Large intestine (tissue), 12 donors: ENCODE measurements at places on chromosomes 7 and 10. TPM values are rescaled to one million over a fixed set of nuclear protein-coding genes. Genes with fewer than 3 reads are reported as not detected.
A peak's percentile ranks its signal among the peaks of the same experiment; 100 is the strongest.

- DNase-seq: no peak
These were observed 10.4 kb downstream of the STMP1 start for GRCh38 chr7:135672560-135673359.

DNA sequence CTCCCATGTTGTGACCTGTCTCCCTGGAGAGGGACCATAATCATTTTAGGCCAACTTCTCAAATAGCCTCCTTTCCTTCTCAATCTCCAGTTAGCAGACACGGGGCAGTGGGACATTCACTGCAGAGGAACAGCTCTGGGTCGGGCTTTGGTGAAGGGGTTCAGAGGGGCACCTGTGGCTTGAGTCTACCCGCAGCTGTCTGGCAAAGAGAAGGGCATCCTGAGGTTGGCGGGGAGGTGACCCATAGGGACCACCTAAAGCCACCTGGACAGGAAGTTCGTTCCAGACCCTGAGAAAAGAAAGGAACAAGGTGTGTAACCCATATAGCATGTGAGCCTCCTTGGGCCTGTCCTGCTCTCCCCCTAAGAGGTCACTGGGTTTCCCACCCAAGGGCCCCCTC is 155.0 kb downstream of the OAT start:
- no peak for DNase-seq

- no peak for DNase-seq
These were observed 29.0 kb upstream of the IL6 start for GRCh38 chr7:22697876-22698606.

GRCh38 chr7:106015381-106016218 is 52.5 kb downstream of the CDHR3 start:
- DNase-seq: peak; percentile 24

- DNase-seq: no peak
These were observed 9.0 kb downstream of the LSM5 start for GRCh38 chr7:32481176-32481575.

DNA sequence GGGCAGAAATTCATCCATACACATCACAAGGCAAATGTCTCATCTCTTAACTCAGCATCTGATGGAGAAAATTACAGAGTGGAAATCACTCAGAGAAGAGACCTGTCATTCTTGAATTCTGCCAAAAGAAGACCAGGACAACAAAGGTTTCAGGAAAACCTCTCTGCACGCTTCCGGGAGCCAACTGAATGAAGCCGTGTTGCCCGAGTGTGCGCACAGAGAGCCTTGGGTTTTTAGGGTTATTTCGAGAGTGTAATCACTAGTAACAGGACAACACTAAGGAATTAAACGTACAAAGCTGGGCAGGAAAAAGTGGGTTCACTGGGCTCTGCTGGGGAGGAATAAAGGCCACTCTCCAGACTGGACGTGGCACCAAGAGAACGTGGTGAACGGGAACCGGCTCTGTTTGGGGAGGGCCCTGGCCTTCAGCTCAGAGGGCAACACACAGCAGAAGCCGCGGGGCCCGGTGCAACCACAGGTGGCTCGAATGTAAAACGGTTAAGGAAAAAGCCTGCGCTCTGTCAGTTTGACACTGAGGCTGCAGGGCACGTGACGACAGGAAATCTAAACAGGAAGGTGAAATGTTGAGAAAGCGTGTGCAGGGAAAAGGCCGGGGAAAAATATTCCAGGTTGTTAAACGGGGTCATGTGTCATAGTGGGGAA is 331.5 kb downstream of the DNAJB6 start:
- no peak for DNase-seq

- DNase-seq: no peak
These were observed 92.9 kb upstream of the SH2B2 start for GRCh38 chr7:102193806-102194205.

DNA sequence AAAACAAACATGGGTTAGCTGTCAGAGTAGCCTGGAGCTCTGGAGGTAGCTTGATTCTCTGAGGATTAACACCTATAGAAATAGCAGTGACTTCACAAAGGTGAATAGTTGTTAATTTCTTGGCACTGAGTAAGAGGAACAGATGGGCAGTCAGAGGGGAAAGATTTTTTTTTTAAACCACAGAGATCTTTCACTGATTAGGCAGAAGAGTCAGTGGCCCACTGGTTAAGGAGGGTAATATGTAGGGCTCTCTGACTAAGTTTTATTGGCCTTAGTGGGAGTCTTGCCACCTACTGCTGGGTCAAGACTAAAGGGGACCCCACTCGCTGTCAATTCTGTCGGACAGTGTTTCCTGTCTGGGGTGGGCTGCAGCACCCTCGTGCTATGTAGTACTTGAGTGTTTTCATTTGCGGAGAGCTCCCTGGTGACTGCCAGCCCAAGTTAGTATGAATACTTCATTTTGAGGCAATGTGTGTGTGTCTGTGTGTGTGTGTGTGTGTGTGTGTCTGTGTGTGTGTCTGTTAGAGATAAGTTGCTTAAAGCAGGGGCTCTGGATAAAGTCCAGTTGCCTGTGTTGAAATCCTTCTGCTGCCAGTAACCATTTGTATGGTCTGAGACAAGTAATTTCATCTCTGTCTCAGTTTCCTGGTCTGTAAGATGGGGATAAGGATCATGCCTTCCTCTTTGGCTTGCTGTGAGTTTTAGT is 145.2 kb downstream of the ARID5B start:
- peak; percentile 90 for DNase-seq

DNA sequence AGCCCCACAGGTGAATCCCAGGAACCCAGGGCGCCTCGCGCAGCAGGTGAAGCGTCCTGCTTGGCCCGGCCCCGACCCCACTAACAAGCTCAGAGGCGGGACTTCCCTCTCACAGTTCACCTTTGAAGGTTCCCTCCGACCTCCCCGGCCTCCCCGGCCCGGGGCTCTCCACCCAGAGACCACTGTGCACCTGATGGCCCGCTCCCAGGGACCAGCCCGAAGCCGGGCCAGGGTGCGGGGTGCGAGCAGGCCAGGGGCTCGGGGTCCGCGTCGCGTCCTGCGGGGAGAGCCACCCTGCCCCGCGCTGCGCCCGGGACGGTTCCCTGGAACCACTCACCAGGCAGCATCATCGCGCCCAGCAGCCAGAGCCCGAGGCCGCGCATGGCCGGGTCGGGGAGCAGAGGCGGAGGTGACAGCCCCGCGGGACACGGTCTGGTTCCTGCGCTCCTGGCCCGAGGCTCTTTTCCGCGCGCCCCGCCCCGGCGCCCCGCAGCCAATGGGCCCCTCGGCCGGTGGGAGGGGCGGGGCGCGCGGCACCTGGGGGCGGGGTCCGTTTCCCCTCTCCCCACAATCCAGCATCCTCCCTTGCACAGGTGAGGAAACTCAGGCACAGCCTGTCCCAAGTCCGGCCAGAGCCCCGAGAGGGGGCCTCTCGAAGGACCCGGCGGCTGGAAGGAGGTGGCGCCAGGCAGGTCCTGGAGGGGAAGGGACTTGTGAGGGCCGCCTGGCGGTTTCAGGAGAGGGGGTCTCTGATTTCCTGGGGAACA is at the start of gene ADAM8:
Gene ADAM8 (minus strand): TSS at position 434 of the 767 bp plus-strand sequence. CDS start 51 bp downstream, at position 383.
- DNase-seq: peak; percentile 36

DNA sequence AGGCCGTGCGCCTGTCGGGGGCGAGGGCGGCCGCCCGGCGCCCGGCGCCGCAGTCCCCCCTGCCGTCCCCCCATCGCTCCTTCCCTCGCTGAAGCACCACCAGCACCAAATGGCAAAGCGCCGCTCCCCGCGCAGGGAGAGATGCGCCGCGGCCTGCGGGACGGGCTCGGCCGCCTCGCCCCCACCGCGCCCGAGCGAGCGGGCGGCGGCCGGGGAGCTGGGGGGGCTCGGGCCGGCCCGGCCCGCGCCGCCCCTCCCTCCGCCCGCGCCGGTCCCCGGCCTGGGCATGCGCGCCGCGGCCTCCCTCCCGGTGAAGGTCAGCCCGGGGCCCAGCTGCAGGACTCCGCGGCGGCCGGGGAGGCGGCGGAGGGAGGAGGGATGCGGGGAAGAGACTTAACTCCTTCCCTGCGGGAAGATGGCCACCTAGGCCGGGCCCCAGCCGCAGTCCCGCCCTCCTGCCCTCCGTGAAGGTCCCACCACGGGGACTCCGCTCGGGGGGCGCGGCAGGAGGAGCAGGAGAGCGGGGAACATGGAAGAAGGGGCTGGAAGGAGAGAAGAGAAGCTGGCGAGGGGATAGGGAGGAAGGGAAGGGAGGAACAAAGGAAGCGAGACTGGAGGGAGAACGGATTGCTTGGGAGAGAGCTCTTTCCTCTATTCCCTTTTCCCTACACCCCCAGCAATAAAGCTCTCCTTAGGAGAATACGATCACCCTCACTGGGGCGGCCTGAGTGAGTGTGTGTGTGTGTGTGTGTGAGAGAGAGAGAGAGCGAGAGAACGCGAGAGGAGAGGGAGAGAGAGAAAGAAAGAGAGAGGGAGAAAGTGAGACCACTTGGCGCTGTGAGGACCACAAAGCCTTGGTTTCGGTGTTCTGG is 3.4 kb upstream of the SMARCD3 start:
- DNase-seq: peak; percentile 56

DNA sequence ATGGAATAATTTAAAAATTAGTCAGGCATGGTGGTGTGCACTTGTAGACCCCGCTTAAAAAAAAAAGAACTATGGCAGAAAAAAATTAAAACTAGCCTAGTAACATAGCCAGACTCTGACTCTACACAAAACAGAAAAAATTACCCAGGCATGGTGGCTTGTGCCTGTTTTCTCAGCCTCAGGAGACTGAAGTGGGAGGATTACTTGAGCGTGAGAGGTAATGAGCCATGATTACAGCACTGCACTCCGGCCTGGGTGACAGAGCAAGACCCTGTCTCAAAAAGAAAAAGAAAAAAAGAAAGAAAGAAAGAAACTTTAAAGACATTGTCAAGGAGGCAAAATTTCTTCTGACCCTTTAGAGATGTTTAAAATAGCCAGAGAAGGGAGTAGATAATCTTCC is 109.0 kb upstream of the TMEM106B start:
- DNase-seq: no peak

DNA sequence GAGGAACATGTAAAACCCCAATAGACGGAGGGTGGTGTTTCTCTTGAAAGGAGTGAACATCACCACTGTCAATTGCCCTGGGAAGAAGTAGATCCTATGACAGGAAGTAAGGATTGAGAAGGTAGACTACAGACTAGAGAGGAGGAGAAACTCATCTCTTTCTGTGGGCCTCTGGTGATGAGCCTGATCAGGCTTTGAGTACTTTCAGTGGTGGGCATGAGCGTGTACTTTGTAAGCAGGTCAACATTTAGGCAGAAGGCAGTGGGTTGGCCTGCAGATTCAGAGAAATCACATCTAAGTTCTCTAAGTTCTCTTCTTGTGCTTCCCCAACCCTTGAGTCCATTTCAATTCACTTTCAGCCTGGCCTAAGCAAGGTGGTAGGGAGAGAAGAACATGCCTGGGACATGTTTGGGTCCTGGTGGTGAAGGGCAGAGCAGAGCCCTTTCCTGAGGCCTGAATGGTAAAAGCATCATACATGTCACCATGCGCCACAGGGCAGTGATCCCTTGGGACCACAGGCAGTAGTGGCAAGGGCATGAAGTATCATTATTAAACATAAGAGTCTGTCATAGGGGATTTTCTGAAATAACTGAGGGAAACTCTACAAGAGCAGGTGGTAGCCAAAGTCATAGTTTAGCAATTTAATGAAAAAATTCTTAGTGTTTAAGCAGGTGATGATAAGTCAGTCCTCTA is 56.4 kb upstream of the ANKRD1 start:
- no peak for DNase-seq

- DNase-seq: no peak
These were observed 129.7 kb upstream of the CALCR start for GRCh38 chr7:93704217-93704616.

GRCh38 chr7:81284576-81284975 is 365.7 kb upstream of the SEMA3C start:
- DNase-seq: no peak

- DNase-seq: no peak
These were observed 421.9 kb downstream of the SORCS3 start for GRCh38 chr10:105062951-105063350.

- DNase-seq: no peak
These were observed 1094.0 kb downstream of the KCNMA1 start for GRCh38 chr10:76543655-76544054.

DNA sequence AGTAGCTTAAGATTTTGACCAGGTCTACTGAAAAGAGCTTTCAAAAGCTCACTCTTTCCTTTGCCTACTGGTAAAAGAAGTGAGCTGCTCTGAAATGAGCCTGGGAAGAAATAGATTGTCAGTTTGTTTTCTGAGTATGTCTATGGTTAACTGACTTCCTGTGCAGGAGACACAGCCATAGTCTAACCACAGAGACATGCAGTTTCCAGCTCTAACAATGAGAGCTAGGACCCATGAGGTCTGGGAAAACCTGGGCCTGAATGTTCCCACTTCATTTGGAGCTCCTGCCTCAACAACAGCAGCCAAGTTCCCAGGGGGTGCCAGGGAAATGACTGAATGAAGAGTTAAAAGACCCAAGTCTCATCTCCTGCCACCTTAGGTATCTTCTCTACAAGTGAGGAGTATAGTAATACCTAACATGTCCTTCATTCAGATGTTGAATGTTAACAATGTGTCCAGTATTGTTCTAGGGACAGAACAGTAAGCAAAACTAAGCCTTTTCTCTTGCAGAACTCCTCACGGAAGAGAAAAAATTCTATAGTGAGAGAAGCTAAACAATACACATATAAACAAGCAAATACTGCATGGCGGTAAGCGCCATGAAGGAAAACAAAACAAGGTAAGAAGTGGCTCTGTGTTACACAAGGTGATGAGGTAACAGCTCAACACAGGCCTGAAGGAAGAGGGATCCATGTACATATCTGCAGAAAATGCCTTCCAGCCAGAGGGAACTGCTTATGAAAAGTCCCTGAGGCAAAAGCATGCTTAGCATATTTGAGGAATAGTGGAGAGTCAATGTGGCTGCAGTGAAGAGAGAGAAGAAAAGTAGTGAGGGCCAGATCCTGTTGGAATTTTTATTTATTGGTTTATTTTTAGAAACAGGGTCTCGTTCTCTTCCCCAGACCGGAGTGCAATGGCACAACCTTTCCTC is 26.4 kb upstream of the ANKRD1 start:
- DNase-seq: no peak

DNA sequence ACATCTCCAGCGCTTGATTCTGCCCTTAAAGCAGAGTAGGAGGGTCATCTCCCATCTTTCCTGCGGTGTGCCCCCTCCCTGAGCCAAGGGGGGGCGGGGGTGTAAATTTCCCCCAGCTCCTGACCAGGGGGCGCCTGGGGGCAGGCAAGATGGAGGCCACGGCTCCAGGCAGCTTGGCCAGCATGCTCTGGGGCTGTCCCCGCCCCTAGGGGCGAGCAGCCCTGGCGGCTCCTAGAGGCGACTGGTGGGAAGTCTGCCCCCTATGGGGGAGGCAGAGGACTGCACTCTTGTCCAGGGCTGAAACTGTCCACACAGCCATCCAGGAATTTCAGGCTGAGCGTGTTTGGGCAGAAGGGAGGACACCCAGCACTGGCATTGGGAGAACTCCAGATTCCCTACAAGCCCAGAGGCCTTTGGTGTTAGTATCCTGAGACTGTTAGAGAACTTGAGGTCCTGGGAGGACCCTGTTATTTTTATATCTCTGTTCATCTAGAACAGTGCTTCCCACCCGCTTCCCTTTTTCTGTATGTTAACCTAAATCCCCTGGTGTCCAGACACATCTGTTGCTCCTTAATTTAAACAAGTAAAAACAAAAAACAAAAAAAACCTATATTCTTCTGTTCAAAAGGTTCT is 4.6 kb downstream of the STRA8 start:
- DNase-seq: no peak

GRCh38 chr10:3687510-3688081 is 97.4 kb downstream of the KLF6 start:
- DNase-seq: no peak

The SLC16A9 gene
- 2.6 TPM for polyA plus RNA-seq

The HMX2 gene
- 1.1 TPM for polyA plus RNA-seq

The ARHGEF35 gene
- polyA plus RNA-seq: 30.6 TPM

The ACTR1A gene
- 56.6 TPM for polyA plus RNA-seq

The EPHA1 gene
- polyA plus RNA-seq: 42.5 TPM

The CYP2C9 gene
- 119 TPM for polyA plus RNA-seq

The TRIM73 gene
- polyA plus RNA-seq: 4.8 TPM

The SLC16A12 gene
- polyA plus RNA-seq: 1.1 TPM

The FAM237B gene
- 0.16 TPM for polyA plus RNA-seq
